Upper lobe of left lung (tissue), 6 donors: ENCODE measurements at places on chromosomes 6 and 20.

DNA sequence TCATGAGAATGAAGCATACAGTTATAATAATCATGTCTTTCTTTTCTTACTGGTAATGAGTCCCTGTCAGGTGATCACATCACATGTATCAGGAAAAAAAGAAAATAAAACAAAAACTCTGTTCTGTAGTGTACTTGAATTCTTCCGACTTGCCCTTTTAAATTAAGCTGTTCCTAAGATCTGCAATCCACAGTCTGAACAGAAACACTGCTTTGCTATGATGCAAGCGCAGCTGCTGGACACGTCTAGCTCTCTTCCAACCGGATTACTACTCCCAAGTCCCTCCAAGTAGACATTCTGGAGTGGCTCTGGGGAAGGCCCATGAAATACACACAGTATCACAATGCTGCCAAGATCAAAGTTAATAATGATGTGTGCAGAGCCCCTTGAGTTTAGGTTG, 83.7 kb downstream of the FYN start:
- H3K36me3 ChIP-seq: no peaks in the 10 kb centered on the region
- H3K27me3 ChIP-seq: no peaks in the 10 kb centered on the region
- no peak overlapping the region for H3K27ac ChIP-seq
- H3K4me1 ChIP-seq: peaks cover 8% of the 10 kb centered on the region

GRCh38 chr20:24764794-24765202, 184.3 kb upstream of the CST7 start:
- H3K27ac ChIP-seq: no peak overlapping the region
- no peaks in the 10 kb centered on the region for H3K4me1 ChIP-seq
- no peaks in the 10 kb centered on the region for H3K36me3 ChIP-seq
- H3K27me3 ChIP-seq: no peaks in the 10 kb centered on the region
- peak; percentile 18 for DNase-seq

GRCh38 chr6:33632558-33633039, 11.5 kb downstream of the ITPR3 start:
- no peak overlapping the region for H3K4me3 ChIP-seq
- no peak for DNase-seq
- peak overlapping the region; percentile 72 for H3K27ac ChIP-seq
- H3K36me3 ChIP-seq: no peaks in the 10 kb centered on the region
- H3K27me3 ChIP-seq: no peaks in the 10 kb centered on the region
- H3K4me1 ChIP-seq: peaks cover 52% of the 10 kb centered on the region

- H3K36me3 ChIP-seq: no peaks in the 10 kb centered on the region
- peak overlapping the region; percentile 89 for H3K27ac ChIP-seq
- H3K4me3 ChIP-seq: peak overlapping the region; percentile 12
- no peaks in the 10 kb centered on the region for H3K27me3 ChIP-seq
- DNase-seq: no peak
Measured at GRCh38 chr6:7145885-7146828, 38.4 kb downstream of the RREB1 start.

DNA sequence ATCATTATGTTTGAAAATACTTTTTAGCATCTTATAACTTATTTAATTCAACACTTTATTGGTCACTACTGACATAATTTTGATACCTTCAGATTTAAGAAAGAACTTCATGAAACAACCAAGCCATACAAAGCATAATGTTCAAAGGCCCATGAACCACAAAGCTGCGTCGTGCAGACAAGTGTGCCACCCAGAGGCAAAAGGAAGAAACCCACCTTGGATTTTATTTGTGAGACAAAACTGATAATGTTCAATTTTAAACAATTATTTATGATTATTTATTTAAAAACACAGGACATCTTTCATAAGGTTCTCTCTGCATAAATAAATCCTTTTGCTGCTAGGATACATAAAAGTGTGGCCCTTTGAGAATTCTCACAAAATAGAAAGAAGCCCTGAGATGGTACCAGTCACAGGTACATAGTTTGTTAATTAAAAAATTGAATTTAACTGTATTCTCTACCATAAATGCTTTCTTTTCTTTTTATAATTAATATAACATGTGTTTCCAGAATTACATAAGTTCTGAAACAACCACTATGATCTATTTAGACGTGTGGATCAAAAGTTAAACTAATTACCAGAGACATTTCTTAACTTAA, 143.7 kb downstream of the RALGAPA2 start:
- H3K4me1 ChIP-seq: no peaks in the 10 kb centered on the region
- no peak overlapping the region for H3K4me3 ChIP-seq
- no peak for DNase-seq
- peaks cover 4% of the 10 kb centered on the region for H3K36me3 ChIP-seq

DNA sequence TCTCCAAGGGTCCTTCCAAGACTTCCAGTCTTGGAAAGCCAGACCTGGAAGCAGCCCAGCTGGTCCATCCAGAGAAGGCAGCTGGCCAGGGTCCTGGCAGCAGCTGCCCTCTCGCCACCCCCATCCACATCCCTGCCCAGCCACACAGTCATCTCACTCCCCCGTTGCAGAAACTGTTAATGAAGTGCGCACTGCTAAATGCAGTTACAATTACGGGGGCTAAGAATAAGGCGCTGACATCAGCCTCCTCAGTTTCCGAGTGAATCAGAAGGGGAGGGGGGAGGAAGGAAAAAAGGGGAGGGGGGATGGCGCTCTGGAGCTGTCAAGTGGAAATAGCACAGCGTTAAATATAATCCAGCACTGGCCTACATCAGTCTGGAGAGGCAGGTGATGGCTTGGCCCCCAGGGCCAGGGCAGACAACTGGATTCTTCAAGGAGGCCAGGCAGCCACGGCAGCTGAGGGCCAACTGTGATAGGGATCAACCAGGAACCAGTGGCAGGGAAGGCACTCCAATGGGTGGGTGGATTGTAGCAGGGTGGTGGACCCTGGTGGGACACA, 6.9 kb downstream of the RIMS4 start:
- DNase-seq: peak; percentile 17
- H3K27ac ChIP-seq: no peak overlapping the region
- no peaks in the 10 kb centered on the region for H3K4me1 ChIP-seq

DNA sequence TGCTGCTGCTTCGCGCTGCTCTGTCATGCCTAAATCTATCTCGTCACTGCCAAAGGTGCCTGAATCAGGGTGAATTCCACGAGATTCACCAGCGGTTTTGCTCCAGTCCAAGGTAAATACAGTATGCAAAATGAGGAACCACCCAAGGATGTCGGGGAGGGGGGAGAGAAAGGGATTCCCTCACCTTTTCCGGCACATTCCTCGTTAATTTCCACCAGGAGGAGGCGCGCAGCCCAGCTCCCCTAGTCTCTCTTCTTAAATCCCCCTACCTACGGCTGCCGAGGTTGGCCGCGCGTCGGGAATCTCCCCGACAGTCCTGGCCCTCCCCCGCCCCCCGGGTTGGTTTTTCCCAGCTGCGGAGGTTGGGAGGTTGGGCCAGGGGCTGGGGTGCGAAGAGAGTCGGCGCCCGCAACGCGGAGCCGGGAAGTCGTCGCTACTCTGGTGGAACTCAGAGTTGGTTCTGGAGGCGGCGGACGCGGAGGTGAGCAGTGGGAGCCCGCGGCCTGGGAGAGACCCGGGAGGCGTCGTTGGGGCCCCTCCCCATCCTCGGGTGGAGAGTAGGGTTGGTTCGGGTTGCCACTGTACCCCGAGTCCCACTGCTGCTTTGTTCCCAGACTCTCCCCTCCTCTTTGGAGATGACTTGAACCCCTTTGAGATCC, at the start of gene TPBG:
Gene TPBG (plus strand): TSS at position 390 of the 659 bp plus-strand sequence. CDS start 1,145 bp downstream, outside the sequence.
- H3K4me1 ChIP-seq: peaks cover 11% of the 10 kb centered on the region
- H3K36me3 ChIP-seq: no peaks in the 10 kb centered on the region
- peak within 1 kb of the TSS; percentile 37 for H3K27ac ChIP-seq

- H3K27me3 ChIP-seq: no peaks in the 10 kb centered on the region
- no peak for DNase-seq
- no peaks in the 10 kb centered on the region for H3K36me3 ChIP-seq
- no peak within 1 kb of the TSS for H3K27ac ChIP-seq
Measured at GRCh38 chr6:31575335-31575901, at the start of gene TNF. Gene TNF, plus strand, starts transcription at chr6:31575565. Its CDS starts 177 bp downstream, at chr6:31575742.

DNA sequence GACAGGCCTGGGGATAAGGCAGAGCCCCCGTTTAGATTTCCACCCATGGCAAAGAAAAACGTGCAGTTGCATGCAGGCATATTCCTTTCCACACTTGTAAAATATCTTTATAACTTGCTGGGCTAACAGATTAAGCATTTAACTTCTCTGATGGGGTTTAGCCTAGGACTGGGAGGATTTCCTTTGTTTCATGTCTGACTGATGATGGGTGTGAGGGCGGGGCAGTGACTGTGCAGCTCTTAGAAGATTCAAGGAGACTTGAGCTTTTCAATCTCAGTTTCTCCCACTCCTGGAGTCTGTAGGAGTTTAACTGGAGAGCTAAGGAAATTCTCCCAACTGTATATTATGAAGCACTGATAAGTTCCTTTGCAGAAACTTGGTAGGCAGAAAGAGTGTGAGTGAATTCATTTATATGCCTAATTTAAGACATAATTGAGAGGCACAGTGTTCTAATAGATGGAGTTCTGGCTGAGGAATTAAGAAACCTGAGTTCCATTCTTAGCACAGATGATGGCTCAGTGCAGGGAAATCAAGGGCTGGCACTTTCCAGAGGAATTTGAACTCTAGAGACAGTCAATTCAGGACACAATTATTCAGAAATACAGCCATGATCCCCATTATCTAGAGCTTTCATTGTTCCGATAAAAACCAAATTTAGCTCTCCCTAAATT, 214.6 kb upstream of the CNR1 start:
- no peaks in the 10 kb centered on the region for H3K36me3 ChIP-seq
- H3K4me1 ChIP-seq: peaks cover 13% of the 10 kb centered on the region
- no peaks in the 10 kb centered on the region for H3K27me3 ChIP-seq

DNA sequence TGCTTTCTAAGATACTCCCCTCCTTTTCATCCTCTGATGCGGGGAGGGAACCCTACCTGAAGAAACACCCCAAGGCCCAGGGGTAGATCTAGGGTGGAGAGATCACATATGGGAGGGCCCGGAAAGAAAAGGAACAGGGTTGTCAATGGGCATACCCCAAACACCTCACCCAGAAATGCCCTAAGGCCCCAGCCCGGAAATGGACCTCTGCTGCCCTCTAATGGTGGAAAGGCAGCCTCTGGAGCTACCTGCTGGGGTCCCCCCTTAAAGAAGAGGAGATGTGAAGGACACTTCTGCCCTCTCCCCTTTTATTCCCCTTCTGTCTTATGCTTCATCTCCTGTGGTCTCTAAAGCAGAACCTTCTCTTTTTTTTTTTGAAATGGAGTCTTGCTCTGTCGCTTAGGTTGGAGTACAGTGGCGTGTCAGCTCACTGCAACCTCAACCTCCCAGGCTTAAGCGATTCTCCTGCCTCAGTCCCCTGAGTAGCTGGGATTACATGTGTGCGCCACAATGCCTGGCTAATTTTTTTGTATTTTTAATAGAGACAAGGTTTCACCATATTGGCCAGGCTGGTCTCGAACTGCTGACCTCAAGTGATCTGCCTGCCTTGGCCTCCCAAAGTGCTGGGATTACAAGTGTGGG, 458 bp upstream of the ARMC12 start:
- peaks cover 49% of the 10 kb centered on the region for H3K4me1 ChIP-seq
- no peaks in the 10 kb centered on the region for H3K27me3 ChIP-seq
- no peak overlapping the region for H3K4me3 ChIP-seq
- no peak overlapping the region for H3K27ac ChIP-seq
- H3K36me3 ChIP-seq: no peaks in the 10 kb centered on the region

GRCh38 chr20:45963059-45964005, 8.7 kb downstream of the ZNF335 start:
- no peak for DNase-seq
- H3K36me3 ChIP-seq: peaks cover 74% of the 10 kb centered on the region
- no peak overlapping the region for H3K4me3 ChIP-seq
- H3K27me3 ChIP-seq: no peaks in the 10 kb centered on the region
- no peaks in the 10 kb centered on the region for H3K4me1 ChIP-seq

- H3K27me3 ChIP-seq: no peaks in the 10 kb centered on the region
- no peak overlapping the region for H3K4me3 ChIP-seq
- no peak overlapping the region for H3K27ac ChIP-seq
- no peak for DNase-seq
Measured at GRCh38 chr6:75213112-75213511, 7.3 kb upstream of the COL12A1 start.

GRCh38 chr6:38155144-38155543, 335.6 kb downstream of the ZFAND3 start:
- no peak overlapping the region for H3K27ac ChIP-seq
- peak; percentile 59 for DNase-seq
- peaks cover 22% of the 10 kb centered on the region for H3K36me3 ChIP-seq
- no peaks in the 10 kb centered on the region for H3K27me3 ChIP-seq
- no peak overlapping the region for H3K4me3 ChIP-seq

- H3K27me3 ChIP-seq: no peaks in the 10 kb centered on the region
- no peaks in the 10 kb centered on the region for H3K4me1 ChIP-seq
- no peak overlapping the region for H3K27ac ChIP-seq
Measured at GRCh38 chr6:7098993-7099392, 8.8 kb upstream of the RREB1 start.

- H3K27ac ChIP-seq: peak overlapping the region; percentile 80
- peaks cover 80% of the 10 kb centered on the region for H3K4me1 ChIP-seq
- no peak for DNase-seq
- H3K4me3 ChIP-seq: no peak overlapping the region
- no peaks in the 10 kb centered on the region for H3K36me3 ChIP-seq
Measured at GRCh38 chr20:19918965-19919329, 98.2 kb upstream of the NAA20 start.

DNA sequence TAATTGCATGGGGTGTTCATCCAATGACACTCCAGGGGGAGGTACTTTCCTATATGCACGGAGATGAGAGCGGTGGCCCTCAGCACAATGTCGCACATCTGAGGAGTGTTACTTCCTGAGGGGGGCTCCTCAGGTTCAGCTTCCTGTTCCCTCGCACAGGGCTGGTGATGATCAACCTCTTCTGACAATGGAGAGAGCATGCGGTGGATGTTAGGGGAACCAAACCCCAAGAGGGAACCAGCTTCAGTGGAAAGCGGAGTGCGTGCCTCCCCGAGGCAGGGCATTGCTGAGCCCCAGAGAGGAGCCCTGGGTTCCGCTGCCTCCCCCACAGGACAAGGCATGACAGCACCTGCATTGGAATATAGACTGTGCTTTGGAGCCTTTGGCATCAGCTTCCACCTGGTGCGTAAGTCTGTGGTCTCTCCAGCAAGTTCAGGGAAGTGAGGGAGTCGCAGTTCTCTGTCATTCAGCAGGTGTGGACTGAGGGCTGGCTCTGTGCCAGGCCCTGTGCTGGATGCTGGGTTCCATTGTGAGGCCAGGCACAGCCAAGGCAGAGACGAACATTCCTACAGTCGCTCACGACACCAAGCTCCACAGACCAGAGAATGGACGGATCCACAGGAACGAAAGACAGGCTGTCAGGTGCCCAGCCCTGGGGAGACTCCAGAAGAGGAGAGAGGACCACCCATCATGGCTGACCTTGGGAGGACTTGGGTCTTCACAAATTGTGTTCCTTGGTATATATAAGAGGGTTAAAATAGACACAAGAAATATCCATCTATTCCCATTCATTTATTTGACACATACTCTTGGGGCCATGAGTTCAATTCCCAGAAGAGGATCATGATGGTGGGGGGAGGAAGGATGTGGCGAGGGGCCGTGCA, 3.9 kb upstream of the ZNF831 start:
- no peak overlapping the region for H3K4me3 ChIP-seq
- H3K36me3 ChIP-seq: no peaks in the 10 kb centered on the region
- H3K27ac ChIP-seq: peak overlapping the region; percentile 47
- DNase-seq: peak; percentile 31
